ENCODE measurements at places on chromosomes 2 and 18. TPM values are rescaled to one million over a fixed set of nuclear protein-coding genes. Genes with fewer than 3 reads are reported as not detected.

- DNase-seq = peak; percentile 66
Measured at GRCh38 chr2:95530734-95531133, 46.2 kb upstream of the TRIM43B start.

- no peak for DNase-seq
Measured at GRCh38 chr2:1557467-1557820, 144.2 kb downstream of the TPO start.

GRCh38 chr2:26033818-26034636 lies at the start of gene RAB10:
Gene RAB10, plus strand, starts transcription at chr2:26034084. Its CDS starts 525 bp downstream, at chr2:26034609.
- DNase-seq = peak; percentile 100

- DNase-seq = no peak
Measured at GRCh38 chr2:148616662-148617061, 27.9 kb upstream of the EPC2 start.

DNA sequence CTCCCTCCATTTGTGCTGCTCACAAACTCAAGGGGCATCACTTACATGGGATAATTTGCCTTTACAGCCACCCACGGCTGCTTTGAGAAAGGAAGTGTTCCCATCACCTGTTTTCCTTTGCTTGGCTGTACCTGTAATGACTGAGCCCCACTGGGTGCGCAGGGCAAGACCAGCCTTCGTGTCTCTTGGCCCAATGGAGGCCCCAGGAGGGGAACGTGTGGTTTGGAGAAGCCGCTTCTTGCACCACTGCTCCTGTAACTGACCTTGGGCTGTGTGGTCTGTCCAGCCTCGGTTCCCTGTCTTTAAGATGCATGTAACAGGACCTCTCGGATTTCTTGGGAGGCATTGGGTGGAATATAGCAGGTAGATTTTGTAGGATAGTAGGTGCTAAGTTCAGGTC lies 41.1 kb downstream of the LDLRAD4 start:
- no peak for DNase-seq

DNA sequence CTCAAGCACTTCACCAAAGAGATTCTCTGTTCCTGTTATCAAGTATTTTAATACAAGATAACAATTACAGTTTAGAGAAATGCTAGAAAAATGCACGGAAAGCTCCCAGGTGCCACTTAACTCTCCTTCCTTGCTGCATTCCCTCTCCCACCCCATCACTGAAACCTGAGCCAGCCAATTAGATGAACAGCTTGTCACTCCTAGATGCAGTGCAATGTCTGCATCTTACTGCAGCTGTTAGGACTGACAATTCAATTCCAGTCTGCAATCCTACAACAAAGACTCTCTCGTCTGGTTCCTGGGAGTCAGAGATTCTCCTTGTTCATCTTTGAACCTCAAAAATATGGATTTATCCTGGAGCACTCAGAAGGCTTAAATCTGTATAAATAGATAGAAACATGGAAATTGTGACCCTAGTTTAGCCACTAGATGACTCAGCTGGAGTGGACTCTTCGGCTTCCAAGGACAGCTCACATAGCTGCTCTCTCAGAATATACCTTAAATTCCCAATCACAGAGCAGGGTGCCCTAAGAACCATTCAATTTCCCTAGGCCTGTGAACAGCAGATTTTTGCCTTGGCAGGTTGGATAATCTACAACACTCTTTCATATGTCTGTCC lies 311.1 kb downstream of the NRXN1 start:
- DNase-seq = no peak

The CNOT9 gene
- 80.8 TPM for total RNA-seq

The EVX2 gene
- not detected for total RNA-seq

- no peak for DNase-seq
Measured at GRCh38 chr2:45220227-45220626, 211.0 kb upstream of the SIX2 start.

GRCh38 chr18:76102156-76102555 lies 392.9 kb downstream of the ZNF516 start:
- no peak for DNase-seq

DNA sequence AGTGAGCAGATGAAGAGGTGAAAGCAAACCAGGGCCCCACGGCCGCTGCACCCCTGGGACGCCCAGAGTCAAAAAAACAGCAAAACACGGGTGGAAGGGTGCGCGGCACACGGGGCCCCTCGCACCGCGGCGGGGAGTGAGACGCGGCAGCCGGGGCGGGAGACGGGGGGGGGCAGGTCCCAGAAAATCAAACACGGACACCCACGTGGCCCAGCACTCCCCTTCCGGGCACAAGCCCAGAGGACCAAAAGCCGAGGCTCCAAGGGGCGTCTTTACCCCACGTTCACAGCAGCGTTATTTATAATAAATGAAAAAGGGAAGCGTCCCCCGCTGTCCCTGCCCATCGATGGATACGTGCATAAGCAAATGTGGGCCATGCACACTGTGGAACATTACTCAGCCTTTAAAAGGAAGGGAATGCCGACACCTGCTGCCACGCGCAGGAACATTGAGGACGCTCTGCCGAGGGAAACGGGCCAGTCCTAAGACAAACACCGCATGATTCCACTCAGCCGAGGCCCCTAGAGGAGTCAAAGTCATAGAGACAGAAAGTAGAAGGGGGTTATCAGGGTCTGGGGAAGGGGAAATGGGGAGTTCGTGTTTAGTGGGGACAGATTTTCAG lies 677 bp upstream of the COPS9 start:
- peak; percentile 25 for DNase-seq
